ENCODE measurements at places on chromosomes 11 and 22.
A peak's percentile ranks its signal among the peaks of the same experiment; 100 is the strongest.

DNA sequence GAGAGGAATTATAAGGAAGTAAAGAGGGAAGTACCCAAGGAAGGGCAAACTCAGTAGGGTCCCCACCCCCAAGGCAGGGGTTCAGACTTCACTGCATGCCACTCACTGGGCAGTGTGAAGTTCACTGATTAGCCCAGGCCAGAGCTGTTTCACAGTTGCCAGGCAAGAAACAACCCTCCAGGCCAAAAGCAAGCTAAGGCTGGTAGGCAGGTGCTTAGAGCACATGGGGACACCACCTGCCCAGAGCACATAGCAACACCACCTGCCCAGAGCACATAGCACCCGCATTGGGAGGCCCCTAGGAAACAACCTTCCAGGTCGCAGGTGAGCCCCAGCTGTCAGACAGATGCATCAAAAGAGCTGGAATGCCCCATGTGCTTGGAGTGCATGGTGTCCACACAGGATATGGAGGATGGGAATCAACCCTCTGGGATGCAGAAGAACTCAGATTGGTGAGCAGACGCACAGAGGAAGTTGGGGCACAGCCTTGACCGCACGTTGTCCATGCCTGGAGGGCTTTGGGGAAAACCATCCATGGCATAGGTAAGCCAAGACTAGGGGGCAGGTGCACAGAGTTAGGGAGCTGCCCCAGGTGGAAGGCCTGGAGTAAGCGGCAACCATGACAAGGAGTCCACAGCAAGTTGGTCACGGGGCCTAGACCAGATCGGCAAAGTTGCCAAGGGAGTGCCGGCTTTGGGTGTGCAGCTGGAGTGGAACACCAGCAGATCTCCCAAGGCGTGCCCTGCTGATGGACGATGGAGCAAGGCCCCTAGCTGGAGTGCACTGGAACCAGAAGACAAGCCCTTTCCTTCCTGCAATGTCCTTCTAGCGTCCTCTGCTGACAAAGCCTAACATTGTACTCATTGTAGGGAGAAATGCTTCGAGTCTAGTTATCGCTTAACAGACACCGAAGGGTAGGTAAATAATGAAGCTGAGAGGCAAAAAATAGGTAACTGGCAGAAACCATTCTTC, 7.8 kb upstream of the TMEM216 start:
- DNase-seq, result peak; percentile 35

GRCh38 chr11:82930229-82930628, 28.7 kb downstream of the DDIAS start:
- DNase-seq, result no peak

DNA sequence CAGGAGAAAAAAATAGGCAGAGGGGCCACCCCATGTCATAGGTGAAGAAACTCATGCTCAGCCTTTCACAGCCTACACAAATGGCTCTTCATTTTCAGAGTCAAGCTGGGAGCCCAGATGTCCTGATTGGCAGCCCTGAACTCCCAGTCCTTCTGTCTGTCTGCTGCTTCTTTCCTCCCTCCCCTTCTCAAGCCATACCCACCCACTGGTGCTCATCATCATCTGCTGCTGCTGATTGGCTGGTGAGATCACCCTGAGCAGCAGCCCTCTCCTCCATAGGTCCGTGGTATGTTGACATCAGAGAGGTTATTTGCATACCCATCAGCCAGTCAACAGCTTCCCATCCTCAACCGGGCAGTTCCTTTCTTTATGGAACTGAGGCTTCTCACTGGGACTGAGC, 46.1 kb upstream of the PRDM11 start:
- no peak for DNase-seq

DNA sequence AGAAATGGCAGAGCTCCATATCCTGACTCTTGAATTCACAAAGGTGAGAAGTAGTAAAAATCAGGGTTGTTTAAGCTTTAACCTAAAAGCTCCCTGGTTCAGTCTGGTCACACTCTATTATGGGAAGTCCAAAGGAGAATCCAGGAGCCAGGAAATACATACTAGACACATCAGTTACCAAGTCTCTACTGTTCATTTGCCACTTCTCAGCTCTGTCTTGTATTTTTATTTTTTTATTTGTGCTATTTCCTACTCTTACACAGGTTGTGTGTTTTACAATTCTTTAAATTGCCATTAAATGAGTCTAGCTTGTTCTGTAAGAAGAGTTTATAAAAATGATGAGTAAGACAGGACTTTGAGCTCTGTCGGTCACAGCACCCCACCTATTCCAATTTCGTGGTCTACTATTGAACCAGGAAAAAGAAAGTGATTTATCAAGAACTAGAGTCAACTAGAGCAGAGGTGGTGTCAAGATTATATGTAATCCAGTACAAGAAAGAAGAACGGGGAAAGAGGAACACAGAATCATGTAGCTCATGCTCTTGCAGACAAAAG, 9.7 kb downstream of the MS4A12 start:
- no peak for DNase-seq

GRCh38 chr22:45777046-45777851, 105.6 kb downstream of the ATXN10 start:
- no peak for DNase-seq

GRCh38 chr11:132751516-132752250, 780.6 kb downstream of the OPCML start:
- no peak for DNase-seq

DNA sequence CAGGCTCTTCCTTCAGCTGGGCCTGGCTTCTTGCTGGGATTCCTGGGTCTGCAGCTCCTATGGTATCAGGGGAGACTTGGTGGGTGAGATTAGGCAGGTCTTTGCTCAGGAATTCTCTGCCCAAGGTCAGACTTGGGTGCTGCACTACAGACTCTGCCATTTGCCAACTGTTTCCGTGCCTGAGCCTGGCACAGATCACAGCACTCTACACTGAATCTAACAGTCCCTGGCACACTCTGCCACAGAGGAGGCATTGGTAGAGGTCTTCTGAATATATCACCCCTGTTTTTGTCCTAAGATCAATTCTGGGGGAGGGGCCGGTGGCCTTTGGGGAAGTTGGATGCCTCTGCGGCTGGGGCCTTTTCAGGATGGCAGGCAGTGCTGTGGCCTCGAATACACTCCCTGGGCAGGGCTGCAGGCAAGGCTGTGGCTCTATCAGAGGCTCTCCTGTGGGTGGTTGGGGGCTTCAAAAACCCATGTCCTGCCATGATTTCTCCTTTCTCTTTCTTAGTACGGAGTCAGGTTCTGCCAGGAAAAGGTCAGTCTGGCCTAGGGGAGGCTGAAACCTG, 115.0 kb upstream of the NARS2 start:
- no peak for DNase-seq

GRCh38 chr22:40405178-40406062, 35.0 kb downstream of the SGSM3 start:
- no peak for DNase-seq

- no peak for DNase-seq
These were observed 563 bp downstream of the MDK start for GRCh38 chr11:46381819-46382645.

DNA sequence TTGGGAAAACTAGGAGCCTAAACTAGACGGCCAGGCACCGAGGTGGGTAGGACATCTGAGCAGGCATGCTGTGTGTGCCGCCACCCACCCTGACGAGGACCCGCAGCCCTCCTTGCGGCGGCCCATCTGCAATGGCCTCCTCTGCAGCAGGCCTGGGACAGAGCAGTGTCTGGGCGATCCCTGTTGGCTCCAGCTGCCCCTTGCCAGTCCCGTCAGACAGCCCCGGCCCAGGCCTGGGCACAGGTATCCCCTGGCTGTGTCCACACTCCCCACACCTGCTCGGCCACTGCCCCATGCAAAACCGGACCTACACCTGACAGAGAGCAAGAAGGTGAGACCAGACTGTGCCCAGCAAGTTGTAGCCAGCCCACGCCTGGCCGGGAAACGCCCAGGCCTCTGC, 38.7 kb upstream of the GNB1L start:
- DNase-seq, result no peak

DNA sequence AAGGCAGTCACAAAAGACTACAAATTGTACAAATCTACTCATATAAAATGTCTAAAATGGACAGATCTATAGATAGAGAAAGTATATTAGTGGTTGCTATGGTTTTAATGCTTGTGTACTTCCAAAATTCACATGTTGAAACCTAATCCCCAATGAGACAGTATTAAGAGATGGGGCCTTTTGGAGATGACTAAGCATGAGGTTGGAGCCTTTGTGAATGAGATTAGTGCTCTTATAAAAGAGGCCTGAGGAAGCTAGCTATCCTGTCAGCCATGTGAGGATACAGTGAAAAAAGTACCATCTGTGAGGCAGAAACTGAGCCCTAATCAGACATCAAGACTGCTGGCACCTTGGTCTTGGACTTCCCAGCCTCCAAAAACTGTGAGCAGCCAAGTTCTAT, 82.6 kb downstream of the CYP2R1 start:
- DNase-seq, result no peak

- DNase-seq, result no peak
These were observed 569.9 kb upstream of the CADM1 start for GRCh38 chr11:116073854-116074837.

DNA sequence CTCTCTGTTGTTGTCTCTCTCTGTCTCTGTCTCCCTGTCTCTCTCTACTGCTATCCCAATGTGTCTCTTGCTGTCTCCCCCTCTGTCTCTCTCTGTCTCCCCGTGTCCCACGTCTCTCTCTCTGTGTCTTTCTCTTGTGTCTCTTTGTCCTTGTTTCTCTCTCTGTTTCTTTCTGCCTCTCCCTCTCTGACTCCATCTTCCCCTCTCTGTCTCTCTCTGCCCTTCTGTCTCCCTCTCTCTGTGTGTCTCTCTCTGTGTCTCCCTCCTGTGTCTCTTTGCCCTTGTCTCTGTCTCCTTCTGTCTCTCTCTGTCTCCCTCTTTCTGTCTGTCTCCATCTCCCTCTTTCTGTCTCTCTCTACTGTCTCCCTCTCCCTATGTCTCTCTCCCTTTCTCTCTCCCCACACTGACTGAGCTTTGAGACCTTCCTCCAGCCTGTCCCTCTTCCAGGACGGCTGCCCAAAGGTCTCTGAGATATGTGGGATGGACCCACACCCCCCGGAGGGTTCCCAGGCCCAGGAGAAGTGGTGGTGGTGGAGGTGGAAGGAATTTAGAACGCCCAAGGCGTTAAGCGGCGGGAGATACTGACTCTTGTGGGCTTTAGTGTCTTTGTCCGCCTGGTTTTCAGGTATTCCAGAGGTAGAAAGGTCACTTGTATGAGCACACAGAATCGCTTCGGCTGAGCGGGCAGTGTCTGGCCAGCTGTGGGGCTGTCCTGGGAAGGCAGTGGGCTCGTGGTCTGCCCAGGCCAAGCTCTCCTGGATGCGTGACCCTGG, 65.5 kb upstream of the CCND1 start:
- DNase-seq, result no peak

GRCh38 chr22:42279425-42280020, 9.1 kb upstream of the TCF20 start:
- no peak for DNase-seq

- no peak for DNase-seq
These were observed 23.1 kb downstream of the OR2AT4 start for GRCh38 chr11:75073459-75074190.

DNA sequence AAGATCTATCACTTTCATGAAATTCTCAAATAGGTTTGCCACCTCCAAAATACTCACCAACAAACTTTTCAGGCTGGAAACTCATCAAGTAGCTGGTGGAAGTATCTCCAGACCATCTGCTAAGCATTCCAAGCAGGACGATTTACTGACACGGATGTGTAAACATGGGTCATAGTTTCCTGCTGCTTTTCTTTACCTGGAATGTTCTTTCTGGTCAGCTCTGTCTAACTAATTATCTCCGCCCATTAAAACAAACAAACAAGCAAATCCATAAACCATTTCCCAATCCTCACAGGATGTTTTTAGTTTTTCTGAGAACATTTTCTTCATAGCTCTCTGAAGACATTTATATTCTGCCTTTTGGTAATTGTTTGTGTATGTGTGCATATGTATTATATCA, 397.0 kb downstream of the METTL15 start:
- DNase-seq, result no peak

- DNase-seq, result no peak
These were observed 3.4 kb downstream of the DGCR6 start for GRCh38 chr22:18909556-18909955.

DNA sequence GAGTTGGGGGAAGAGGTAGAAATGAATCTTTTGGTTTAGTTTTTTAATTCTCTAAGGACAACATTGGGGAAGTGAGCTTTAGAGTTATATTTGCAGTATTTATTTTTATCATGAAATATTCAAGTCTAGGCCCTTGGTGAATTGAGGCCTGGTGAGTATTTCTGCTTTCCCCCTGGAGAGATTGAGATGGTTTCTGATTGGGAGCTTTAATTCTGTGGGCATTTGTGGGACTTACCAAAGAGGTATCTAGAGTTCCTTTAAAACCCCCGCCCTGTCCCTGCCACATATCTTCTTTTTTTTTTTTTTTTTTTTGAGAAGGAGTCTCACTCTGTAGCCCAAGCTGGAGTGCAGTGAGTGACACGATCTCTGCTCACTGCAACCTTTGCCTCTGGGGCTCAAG, 9.6 kb downstream of the ACO2 start:
- DNase-seq, result no peak

DNA sequence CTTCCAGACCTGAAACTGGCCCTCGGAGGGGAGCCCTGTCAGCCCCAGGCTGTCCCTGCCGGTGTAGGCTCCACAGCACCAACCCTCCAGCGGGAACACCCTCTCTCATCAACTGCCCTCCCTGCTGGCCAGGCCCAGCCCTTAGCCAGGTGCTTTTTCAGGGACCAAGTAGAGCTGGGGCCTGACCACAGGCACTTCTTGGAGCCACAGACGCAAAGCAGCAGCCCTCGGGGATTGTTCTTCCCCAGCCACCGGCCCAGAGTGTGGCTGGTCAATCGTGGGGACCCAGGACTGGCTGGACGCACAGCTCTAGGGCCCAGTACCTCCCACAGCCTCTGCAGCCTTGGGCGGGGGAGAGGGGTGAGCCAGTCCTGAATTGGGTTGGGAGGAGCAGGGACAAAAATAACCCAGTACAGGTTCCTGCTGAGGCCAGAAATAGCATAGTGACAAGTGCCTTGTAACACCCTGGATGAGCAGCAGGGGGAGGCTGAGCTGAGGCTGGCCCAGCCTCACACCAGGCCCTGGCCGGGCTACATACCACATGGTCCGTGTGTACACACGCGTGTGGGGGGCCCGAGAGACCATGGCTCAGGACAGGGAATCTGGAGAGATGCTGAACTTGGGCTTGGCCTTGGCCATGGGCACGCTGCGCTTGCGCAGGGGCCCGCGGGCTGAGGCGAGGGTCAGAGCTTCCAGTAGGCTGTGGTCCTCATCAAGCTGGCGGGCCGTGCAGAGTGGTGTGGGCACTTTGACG, 2.0 kb downstream of the KCNJ11 start:
- DNase-seq, result peak; percentile 67

- DNase-seq, result no peak
These were observed 1.7 kb downstream of the ANKK1 start for GRCh38 chr11:113389272-113389671.

GRCh38 chr11:8354622-8355415, 91.1 kb upstream of the LMO1 start:
- no peak for DNase-seq

DNA sequence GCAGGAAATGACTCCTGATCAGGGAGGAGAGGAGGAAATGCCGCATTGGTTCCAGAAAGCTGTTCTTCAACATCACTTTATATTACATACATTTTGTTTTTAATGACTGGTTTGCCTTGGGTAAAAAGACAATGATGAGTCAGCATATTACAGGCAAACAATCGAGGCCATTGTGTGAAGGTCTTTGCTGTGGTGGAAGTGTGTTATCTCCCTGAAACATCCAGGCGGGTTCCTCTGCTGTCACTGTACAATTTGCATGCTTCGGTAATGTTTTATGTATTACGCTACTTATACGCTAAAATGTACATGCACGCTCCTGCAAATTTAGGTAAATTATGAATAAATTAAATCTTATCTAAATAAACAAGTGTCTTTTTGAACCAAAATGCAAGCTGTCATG, 161.1 kb downstream of the KIRREL3 start:
- no peak for DNase-seq
